Activated naive CD4-positive, alpha-beta T cell treated with anti-CD3 and anti-CD28 coated beads, Interleukin-2, amount 10 ng/mL, durations not matched to agents 7 days and 5 days (primary cell): ENCODE measurements at places on chromosomes 11 and 22.
A peak's percentile ranks its signal among the peaks of the same experiment; 100 is the strongest.

- H3K27ac ChIP-seq, result no peak overlapping the region
- no peaks in the 10 kb centered on the region for H3K27me3 ChIP-seq
- no peak overlapping the region for H3K4me3 ChIP-seq
- peaks cover 7% of the 10 kb centered on the region for H3K36me3 ChIP-seq
- DNase-seq, result no peak
These were observed 19.2 kb downstream of the TNKS1BP1 start for GRCh38 chr11:57305523-57305922.

GRCh38 chr11:17388609-17389210 lies at the start of gene KCNJ11:
TSS of gene KCNJ11 (minus strand) at chr11:17388659. CDS start at chr11:17388091, 568 bp downstream.
- peaks cover 16% of the 10 kb centered on the region for H3K4me1 ChIP-seq
- H3K36me3 ChIP-seq, result no peaks in the 10 kb centered on the region
- peak within 1 kb of the TSS; percentile 75 for H3K4me3 ChIP-seq
- peaks cover 66% of the 10 kb centered on the region for H3K27me3 ChIP-seq

GRCh38 chr22:39242595-39243438 lies 2.0 kb downstream of the PDGFB start:
- H3K4me3 ChIP-seq, result peak overlapping the region; percentile 72
- peak overlapping the region; percentile 42 for H3K27ac ChIP-seq
- H3K27me3 ChIP-seq, result peaks cover 97% of the 10 kb centered on the region

GRCh38 chr22:50605613-50606074 lies 5.1 kb downstream of the MAPK8IP2 start:
- no peak for DNase-seq
- H3K4me1 ChIP-seq, result peaks cover 4% of the 10 kb centered on the region
- no peak overlapping the region for H3K4me3 ChIP-seq
- H3K27ac ChIP-seq, result no peak overlapping the region
- peaks cover 96% of the 10 kb centered on the region for H3K27me3 ChIP-seq

- no peak overlapping the region for H3K4me3 ChIP-seq
- H3K27ac ChIP-seq, result no peak overlapping the region
- DNase-seq, result no peak
- no peaks in the 10 kb centered on the region for H3K4me1 ChIP-seq
These were observed 543.2 kb upstream of the CCDC179 start for GRCh38 chr11:23403210-23404185.

DNA sequence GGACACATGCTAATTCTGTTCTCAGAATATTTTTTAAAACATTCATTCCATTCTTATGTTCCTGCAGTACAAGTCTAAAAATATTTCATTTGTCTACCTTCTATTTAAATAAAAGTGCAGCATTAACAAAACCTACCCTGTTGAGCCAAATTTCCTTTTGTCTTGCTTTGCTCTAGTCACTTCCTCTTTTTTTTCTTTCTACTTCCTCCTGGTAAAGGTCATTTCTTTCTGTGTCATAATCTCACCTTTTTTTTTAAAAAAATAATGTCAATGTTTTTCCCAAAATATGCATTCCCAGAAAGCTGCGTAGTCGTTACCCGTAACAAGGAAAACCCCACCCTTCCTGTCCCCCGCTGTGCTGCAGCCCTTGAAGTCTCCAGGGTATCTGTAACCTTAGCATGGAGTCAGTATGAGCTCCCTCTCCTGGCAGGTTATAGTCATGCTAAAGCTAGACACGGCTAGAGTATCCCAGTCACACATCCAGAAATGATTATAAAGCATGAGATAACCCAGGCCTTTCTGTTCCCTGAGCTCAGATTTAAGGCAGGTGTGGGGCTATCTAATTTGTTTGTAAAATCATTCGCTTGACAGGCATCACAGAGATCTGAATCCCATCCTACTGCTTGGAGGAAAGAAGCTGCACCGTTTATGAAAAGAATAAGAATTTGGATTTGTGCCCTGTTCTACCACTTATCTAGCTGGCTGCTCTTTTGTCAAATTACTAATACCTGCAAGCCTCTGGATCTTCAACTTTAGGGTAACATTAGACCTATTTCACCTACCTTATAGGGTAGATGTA lies 51.1 kb upstream of the EED start:
- peak; percentile 77 for DNase-seq
- peaks cover 5% of the 10 kb centered on the region for H3K27me3 ChIP-seq
- peak overlapping the region; percentile 86 for H3K27ac ChIP-seq
- H3K36me3 ChIP-seq, result peaks cover 9% of the 10 kb centered on the region

GRCh38 chr22:35910003-35910769 lies 118.4 kb downstream of the RBFOX2 start:
- H3K27ac ChIP-seq, result no peak overlapping the region
- no peaks in the 10 kb centered on the region for H3K36me3 ChIP-seq
- no peak for DNase-seq
- H3K4me1 ChIP-seq, result peaks cover 8% of the 10 kb centered on the region
- H3K4me3 ChIP-seq, result no peak overlapping the region
- peaks cover 3% of the 10 kb centered on the region for H3K27me3 ChIP-seq

DNA sequence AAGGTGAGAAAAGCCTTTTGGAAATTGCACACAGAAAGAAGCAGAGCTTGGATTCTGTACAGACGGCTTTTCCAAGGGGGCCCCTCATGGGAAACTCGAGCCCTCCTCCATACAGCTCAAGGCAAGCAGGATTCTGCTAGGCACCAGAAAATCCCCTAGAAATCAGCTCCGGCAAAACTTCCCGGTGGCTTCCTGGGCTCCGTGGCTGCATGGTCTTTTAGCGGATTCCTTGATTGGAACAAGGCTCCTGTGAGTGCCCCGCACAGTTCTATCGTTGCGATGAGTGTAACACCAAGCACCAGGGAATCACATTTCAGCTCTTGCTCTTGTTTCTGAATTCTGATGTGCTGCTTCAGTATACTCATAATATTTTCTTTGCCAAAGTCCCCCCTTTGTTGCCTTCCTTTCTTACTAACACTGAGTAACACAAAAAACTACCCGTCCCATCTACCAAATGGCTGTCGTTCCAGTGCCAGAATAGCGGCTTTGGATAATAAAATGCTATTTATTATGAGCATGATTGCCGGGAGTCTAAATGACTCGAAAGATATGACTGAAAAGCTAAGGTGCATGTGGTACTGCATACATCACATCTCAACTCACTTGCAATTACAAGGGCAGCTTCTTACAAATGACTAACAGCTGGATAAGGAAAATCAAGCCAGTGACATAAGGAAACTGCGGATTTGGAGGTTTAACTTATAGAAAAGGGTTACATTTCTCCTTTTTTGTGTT lies 494.1 kb downstream of the DLG2 start:
- H3K36me3 ChIP-seq, result no peaks in the 10 kb centered on the region
- no peaks in the 10 kb centered on the region for H3K4me1 ChIP-seq
- no peak overlapping the region for H3K27ac ChIP-seq
- no peaks in the 10 kb centered on the region for H3K27me3 ChIP-seq

DNA sequence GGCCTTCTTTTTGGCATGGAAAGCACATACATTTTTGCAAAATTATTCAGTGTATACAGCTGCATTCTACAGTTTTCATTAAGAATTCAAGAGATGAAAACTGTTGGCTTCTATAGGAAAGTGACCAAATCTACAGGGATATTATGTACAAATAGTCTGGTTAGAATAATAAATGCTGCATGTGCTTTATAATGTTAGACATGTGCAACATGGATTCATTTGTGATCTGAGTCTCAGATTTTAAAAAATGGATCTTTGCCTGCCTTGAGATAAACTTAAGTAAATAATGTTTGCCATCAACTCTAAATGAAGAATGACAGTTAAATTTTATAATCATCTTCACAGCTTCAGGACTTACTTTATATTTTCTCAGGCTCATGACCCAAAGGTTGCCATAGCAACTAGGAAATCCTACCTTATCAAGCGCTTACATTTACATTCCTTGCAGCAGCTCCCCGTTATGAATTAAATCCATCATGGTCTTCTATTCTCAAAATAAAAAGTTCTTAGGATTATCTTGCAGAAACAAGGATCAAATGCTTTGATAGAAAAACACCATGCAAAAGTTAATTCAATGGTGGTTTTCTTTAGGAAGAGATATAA lies 200.2 kb downstream of the CADM1 start:
- no peak overlapping the region for H3K27ac ChIP-seq
- H3K27me3 ChIP-seq, result peaks cover 4% of the 10 kb centered on the region
- H3K4me1 ChIP-seq, result no peaks in the 10 kb centered on the region
- no peak overlapping the region for H3K4me3 ChIP-seq

DNA sequence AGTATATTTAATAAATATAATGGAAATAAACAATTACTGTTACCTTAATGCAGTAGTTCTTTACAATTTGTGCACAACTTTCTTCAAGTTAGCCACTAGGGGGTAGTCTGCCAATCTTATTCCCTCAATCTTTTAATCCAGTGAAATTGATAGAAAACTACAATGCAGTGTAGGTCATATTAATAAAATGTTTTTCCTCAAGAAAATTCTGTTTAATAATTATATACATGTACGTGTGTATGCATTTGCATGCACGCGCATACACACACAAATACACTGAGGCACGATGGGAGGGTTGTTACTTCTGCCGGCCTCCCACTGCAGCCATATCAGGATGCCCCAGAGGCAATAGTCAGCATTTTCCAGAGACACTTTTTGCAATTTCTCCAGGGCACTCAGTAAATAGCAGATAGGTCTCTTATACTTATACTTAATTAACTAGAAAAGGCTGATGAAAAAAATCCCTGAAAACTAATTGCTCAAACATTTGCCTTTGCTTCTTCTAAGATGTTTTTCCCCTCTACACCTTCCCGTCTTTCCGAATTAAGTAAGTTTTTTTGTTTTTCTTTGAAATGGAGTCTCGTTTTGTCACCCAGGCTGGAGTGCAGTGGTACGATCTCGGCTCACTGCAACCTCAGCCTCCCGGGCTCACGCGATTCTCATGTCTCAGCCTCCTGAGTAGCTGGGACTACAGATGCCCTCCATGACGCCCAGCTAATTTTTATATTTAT lies 3.1 kb downstream of the GAB2 start:
- peaks cover 25% of the 10 kb centered on the region for H3K27me3 ChIP-seq
- peaks cover 31% of the 10 kb centered on the region for H3K4me1 ChIP-seq
- H3K27ac ChIP-seq, result no peak overlapping the region
- peaks cover 8% of the 10 kb centered on the region for H3K36me3 ChIP-seq

GRCh38 chr11:73331138-73331916 lies 23.3 kb downstream of the ARHGEF17 start:
- H3K27ac ChIP-seq, result no peak overlapping the region
- no peak overlapping the region for H3K4me3 ChIP-seq
- H3K27me3 ChIP-seq, result peaks cover 36% of the 10 kb centered on the region
- H3K36me3 ChIP-seq, result no peaks in the 10 kb centered on the region
- DNase-seq, result no peak

GRCh38 chr11:72700146-72700545 lies 25.9 kb upstream of the PDE2A start:
- no peaks in the 10 kb centered on the region for H3K27me3 ChIP-seq
- no peak overlapping the region for H3K4me3 ChIP-seq
- DNase-seq, result no peak
- peaks cover 41% of the 10 kb centered on the region for H3K36me3 ChIP-seq

DNA sequence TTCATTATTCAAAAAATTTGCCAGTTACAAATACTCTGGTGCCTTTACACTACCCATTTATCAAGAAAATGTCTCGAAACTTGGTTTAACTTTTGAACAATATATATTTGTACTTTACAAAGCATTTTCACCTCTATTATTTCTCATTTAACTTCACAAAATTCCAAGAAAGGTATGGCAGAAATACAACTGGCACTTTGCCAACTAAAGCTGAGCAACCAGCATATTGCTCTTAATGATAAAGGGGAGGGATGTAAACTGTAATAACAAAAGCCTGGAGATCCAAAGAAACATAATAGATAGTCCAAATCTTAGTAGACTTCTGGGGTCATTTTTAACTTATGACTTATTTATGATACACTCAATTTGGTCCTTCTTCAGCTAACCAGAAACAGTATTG lies 7.7 kb downstream of the PITPNB start:
- H3K27me3 ChIP-seq, result no peaks in the 10 kb centered on the region
- H3K27ac ChIP-seq, result no peak overlapping the region
- no peak for DNase-seq
- peaks cover 55% of the 10 kb centered on the region for H3K4me1 ChIP-seq
- peaks cover 55% of the 10 kb centered on the region for H3K36me3 ChIP-seq

GRCh38 chr22:37533995-37534394 lies 14.8 kb upstream of the CARD10 start:
- H3K36me3 ChIP-seq, result no peaks in the 10 kb centered on the region
- DNase-seq, result no peak
- H3K27me3 ChIP-seq, result peaks cover 49% of the 10 kb centered on the region

DNA sequence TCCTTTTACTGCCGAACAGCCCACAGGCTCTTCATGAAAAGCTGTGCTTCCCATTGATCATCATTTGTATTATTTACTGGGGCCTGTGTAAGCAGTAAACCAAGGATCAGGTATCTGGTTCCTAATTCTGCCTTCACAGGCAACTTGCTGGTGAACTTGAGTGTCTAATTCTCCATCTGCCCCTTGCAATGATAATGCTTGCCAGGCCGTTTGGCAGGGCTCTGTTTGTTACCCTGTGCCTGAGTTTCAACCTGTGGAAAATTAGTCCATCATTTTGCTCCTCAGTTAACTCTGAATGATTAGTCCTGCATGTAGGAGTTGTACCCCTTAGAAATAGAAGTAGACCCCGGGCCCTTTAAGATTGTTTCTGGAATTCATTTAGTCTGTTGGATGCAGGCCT lies 298.4 kb upstream of the CADM1 start:
- no peak for DNase-seq
- H3K27ac ChIP-seq, result no peak overlapping the region
- no peaks in the 10 kb centered on the region for H3K4me1 ChIP-seq

- peaks cover 34% of the 10 kb centered on the region for H3K36me3 ChIP-seq
- no peak overlapping the region for H3K27ac ChIP-seq
- no peaks in the 10 kb centered on the region for H3K27me3 ChIP-seq
- no peak for DNase-seq
These were observed 12.8 kb downstream of the GGA1 start for GRCh38 chr22:37621352-37621860.

- H3K27ac ChIP-seq, result no peak overlapping the region
- H3K27me3 ChIP-seq, result no peaks in the 10 kb centered on the region
- H3K4me1 ChIP-seq, result peaks cover 4% of the 10 kb centered on the region
- no peak overlapping the region for H3K4me3 ChIP-seq
- peaks cover 37% of the 10 kb centered on the region for H3K36me3 ChIP-seq
- DNase-seq, result no peak
These were observed 23.9 kb upstream of the TFIP11 start for GRCh38 chr22:26536056-26536761.

GRCh38 chr11:57521116-57521515 lies 5.6 kb upstream of the SLC43A1 start:
- no peaks in the 10 kb centered on the region for H3K36me3 ChIP-seq
- H3K27me3 ChIP-seq, result peaks cover 8% of the 10 kb centered on the region
- peaks cover 6% of the 10 kb centered on the region for H3K4me1 ChIP-seq

DNA sequence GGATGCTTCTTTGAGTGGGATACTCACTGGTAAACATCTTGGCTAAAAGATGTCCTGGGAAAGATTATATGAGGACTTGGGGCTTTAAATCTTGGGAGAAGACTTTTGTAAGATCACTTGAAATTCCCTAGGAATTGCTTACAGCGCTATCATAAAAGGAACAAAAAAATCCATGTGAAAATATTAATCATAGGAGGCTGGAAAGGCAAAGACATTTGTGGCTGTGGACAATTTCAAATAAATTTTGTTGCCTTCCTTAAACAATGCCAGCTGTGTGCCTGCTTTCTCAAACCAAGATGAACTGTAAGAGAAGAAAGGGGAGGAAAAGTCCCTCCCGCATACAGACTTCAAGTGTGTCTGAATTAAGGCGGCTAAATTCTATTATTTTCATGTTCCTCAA lies 75.6 kb downstream of the SNX19 start:
- peaks cover 21% of the 10 kb centered on the region for H3K27me3 ChIP-seq
- no peak overlapping the region for H3K27ac ChIP-seq
- no peak for DNase-seq
- H3K4me3 ChIP-seq, result no peak overlapping the region
- H3K4me1 ChIP-seq, result no peaks in the 10 kb centered on the region
